NCI-H187 (cell line): ENCODE measurements at places on chromosomes 7 and 10.

- DNase-seq: no peak
Observed at GRCh38 chr7:120053390-120053961, 219.5 kb upstream of the KCND2 start.

GRCh38 chr10:14751921-14752320 is 22.8 kb downstream of the FAM107B start:
- DNase-seq: no peak

GRCh38 chr10:121926671-121927317 is 1.0 kb downstream of the ATE1 start:
- DNase-seq: no peak

- DNase-seq: no peak
Observed at GRCh38 chr7:131722371-131722770, 165.9 kb upstream of the PODXL start.

- no peak for DNase-seq
Observed at GRCh38 chr10:121293110-121293509, 305.1 kb downstream of the FGFR2 start.

DNA sequence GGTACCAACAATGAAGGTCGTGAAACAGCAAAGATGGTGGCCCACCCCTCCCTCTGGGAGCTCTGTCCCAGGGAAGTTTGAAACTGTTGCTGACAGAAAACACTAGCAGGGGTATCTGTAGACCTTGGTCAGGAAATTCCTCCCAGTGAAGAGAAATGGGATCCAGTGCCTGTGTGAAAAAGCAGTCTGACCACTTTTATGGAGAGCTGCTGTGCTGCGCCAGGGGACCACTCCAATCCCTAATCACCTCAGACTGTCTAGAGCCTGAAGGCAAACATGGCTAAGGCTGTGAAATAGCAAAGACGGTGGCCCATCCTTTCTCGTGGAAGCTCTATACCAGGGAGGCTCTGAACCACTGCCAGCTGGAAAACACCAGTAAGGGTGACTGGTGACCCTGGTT is 38.3 kb upstream of the TMEM140 start:
- no peak for DNase-seq

DNA sequence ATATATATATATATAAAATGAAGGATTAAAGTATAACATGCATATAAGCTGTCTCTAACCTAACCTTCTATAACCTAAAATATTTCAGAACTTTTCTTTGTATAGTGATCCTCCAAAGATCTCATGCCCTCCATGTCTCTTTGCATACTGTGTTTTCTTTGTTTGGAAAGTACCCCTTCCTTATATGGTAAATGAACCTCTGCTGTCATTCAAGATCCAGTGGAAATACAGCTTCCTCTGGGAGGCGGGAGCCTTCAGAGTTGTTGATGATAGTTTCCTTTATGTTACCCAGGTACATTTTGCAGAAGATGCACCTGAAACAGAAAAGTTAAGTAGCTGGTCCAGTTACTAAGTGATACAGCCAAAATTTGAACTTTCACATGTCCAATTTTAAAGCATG is 233.3 kb upstream of the FOXP2 start:
- no peak for DNase-seq
